ENCODE measurements at places on chromosomes 2 and 18.

DNA sequence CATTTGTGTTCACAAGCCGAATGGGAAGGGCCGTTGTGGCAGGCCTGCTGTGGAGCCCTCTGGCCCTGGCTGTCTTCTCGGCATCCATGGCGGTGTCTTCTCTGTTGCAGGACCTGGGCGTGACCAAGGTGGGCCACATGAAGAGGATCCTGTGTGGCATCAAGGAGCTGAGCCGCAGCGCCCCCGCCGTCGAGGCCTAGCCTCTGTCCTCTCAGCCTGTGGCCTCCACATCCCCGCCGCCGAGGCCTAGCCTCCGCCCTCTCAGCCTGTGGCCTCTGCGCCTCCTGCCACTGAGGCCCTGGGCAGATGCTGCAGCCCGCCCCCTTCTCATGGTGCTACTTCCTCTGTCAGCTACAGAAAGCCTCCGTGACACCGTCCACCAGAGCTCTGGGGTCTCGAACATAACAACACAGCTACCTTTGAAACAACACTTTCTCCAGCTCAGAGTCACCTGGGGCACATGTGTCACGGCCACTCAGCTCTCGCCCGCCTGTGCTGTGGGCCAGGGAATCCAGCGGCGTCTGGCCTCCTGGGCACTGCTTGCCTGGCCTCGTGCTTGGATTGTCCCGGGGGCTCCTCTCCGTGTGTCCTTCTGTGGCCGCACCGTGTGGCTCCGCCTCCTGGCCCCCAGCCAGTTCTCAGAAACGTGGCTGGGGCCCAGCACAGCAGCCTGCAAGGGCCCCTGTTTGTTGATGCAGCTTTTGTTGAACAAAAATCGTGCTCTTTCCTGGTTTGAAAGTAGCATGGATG lies 97.1 kb downstream of the USP40 start:
- DNase-seq, result no peak

DNA sequence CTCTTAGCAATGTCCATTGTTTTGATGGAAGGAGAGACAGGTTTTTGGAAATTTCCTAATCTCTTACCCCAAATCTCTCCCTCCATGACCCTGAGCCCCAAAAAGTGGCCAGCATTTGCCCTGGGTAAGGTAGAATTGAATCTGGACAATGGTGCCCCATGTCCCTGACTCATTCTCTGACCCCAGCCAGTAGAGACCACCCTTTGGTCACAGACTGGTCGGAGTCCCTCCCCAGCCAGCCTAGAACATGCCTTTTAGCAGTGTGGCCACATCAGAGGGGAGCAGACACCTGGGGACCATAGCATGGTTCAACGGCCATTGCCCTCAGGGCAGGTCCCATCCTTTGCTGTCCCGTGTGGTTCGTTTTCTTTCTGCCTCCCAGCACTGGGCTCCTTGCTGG lies 6.5 kb upstream of the NT5DC4 start:
- DNase-seq, result no peak

- no peak for DNase-seq
Measured at GRCh38 chr2:161085149-161085548, 75.1 kb upstream of the TANK start.

DNA sequence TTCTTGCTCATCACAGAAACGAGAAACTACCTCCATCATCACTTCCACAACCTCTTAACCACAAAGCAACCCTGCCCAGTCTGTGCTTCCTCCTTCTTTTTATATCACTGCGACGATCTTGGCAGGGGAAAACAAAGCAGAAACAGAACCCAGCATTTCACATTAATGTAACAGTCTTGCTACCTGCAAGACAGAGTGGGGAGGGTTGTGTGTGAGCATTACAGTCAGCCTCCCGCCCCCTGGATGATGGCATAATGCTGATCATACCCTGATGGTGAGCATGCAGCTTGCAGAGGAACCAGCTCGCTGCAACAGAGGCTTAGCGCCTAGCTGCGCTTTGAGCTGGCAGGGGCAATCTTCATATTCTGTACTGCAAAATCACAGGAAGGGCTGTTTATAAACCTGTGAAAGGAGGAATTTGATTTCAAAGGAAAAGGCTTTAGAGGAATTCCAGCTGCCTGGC lies 376.1 kb downstream of the IRS1 start:
- DNase-seq, result no peak

GRCh38 chr2:166520604-166521003 lies 26.6 kb upstream of the SCN7A start:
- no peak for DNase-seq

DNA sequence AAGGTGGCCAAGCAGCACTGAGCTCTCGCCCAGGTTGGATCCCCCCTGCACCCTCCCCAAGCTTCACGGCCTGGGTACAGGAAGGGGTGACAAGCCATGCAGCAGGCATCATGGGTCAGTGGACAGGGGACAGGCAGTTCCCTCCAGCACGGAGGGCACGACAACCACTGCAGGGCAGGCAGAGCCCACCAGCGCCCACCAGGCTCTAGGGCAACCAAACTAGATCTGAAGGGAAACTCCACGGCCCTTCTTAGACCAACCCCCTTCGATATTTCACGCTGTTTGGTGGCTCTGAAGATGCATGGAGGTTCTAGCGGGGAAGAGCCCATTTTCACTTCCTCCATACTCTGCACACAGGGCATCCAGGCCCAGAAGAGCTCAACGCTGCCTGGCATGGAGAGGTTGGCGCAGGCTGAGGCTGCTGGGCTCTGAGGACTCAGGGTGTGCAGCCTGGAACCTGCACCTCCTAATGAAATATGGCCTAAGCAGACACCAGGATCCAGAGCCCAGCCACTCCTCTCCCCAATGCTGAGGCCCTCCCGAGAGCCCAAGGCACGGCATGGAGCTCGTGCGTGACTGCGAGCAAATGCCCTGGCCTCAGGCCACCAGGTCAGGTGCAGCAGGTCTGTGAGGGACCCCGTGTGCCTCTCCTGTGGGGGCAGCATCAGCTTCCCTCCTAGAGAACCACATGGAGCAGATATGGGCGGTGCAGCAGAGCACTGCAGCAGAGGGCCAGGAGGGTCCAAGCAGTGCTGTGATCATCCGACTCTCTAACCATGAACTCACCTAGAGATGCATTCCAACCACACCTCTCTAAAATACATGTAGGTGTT lies 8.7 kb upstream of the MTERF4 start:
- DNase-seq, result no peak

GRCh38 chr2:61334466-61334865 lies 136.4 kb downstream of the USP34 start:
- DNase-seq, result no peak

- DNase-seq, result no peak
Measured at GRCh38 chr2:219384083-219384713, 3.5 kb downstream of the DNPEP start.

- DNase-seq, result no peak
Measured at GRCh38 chr2:213261715-213262114, 22.5 kb upstream of the SPAG16 start.

DNA sequence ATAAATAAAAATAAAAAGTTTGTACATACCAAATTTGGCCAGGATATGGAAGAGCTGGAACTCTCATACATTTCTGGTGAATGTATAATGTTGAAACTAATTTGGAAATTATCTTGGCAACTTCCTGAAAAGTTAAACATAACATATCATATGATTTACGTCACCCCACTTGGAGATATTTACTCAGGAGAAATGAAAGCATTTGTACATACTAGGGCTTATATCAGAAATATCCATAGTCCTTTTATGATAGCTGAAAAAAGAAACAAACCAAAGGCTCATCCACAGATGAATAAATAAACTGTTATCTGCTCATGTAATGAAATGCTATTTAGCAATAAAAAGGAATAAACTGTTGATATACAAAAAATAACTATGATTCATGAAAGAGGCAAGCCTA lies 318.2 kb upstream of the NRXN1 start:
- DNase-seq, result no peak

DNA sequence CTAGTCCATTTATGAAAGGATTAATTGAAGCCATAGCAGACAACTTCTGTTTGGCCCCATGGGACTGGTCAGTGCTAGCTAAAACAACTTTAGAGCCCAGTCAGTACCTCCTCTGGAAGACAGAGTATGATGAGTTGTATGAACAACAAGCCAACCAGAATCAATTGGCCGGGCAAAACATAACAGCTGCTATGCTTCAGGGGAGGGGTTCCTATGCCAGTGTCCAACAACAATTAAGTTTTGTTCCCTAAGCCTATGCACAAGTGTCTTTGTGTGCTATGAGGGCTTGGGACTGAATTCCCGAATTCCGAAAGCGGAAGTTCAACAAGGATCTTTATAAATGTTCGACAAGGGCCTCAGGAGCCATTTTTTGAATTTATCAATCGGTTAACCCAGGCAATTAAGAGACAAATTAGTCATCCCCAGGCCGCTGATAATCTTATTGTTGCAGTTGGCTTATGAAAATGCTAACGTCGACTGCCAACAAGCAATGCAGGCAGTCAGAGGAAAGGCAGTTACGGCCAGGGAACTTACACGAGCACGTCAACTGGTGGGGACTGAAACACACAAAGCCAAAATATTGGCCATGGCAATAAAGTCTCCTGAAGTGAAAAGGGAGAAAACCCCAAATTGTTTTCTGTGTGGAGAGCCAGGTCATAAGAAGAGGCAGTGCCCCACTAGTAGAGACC lies 57.9 kb downstream of the ZNF638 start:
- no peak for DNase-seq

DNA sequence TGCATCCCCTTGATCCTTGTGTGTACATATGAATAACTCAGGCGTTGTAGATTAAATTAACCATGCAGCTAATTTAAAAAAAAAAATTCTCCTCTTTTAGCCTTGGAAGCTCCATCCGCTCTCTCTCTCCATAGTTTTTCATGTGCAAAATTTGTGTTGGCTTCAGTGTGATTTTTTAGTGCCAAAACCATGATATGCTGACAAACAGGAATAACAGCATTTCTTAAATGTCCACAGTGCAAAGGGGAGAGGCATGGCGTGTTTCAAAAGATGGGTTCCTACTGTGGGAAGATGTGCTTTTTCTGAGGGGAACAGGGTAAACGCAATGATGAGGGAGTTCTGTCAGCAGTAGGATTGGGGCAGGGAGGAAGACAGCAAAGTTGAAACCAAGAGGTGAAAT lies 247.0 kb downstream of the ICOS start:
- no peak for DNase-seq

DNA sequence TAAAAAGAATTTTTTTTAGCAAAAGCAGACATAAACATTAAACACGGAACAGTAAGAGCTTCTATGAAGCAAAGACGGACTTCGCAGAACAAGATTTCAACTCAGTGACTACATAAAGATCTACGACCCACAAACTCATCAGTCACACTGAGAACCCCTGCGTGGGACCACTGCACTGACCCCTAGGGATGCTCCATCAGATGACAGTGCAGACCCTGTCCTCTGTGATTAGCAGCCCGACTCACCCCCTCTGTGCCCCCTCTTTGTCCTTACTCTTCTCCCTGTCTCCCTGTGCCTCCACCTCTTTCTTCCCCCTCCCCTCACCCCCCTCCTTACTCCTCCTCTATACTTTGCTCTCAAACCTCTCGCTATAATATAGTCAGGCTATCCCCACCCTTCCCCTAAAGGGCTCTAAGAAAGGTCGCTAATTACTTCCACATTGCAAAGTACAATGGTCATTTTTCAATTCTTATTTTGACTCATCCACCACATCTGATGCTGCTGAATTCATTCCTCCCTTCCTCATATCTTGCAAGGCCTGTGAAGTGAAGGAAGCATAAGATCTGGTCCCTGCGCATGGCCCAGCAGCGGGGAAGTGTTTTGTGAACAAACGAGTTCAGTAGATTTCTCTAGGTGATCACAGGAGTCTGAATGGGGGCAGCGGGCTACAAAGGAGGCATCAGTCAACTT lies 89.3 kb downstream of the CABYR start:
- no peak for DNase-seq

GRCh38 chr2:102082571-102083392 lies 59.8 kb upstream of the IL1R1 start:
- DNase-seq, result no peak

DNA sequence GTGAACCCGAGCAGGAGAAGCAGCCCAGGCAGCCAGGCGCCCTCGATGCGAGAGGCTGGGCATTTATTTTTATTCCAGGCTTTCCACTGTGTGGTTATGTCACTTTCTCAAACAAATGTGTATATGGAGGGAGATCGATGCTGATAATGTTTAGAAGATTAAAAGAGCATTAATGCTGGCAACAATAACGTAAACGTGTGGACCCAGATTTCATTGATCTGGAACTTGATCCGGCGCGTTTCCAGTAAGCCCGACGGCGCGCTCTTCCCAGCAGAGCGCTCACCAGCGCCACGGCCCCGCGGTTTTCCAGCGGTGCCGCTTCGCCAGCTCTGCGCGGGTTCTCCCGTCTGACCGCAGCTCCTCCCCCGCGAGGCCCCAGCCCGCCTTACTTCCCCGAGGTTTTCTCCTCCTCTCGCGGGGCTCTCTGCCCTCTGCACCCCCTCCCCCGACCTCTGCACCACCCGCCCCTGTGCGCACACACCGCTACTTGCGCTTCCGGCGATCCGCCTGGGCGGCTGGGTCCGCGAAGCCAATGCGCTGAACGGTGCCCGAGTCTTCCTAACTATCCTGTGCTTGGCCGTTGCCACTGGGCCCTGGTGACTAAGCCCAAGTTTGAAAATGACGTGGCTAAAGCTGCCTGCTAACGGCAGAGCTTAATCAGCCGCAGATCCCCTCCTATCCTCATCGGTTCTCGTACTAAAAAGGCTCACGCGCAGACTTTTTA lies 6.1 kb downstream of the ONECUT2 start:
- no peak for DNase-seq

DNA sequence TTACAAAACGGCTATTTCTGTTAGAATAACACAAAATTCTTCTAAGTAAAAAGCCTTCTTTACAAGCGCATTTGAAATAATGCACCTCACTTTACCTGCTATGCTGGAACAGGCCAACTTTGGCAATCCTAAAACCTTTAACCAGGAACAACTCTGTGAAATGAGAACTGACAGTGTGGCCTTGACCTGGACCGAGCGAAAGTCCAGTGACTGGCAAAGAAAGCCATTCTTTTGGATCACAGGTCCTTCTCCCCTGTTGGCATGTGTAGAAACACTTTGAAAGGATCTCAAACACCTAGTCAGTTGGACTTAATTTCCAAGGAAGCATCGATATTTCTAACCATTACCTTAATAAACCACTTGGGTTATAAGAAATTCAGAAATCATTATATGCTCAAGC lies 21.2 kb downstream of the MAPRE2 start:
- no peak for DNase-seq

GRCh38 chr2:28638102-28638501 lies 113.5 kb upstream of the PPP1CB start:
- DNase-seq, result no peak

All from stimulated activated CD8-positive, alpha-beta memory T cell treated with anti-CD3 and anti-CD28 coated beads, Interleukin-2, amount 100 ng/mL, for 1 hour (primary cell).